ENCODE measurements at places on chromosomes 2 and 18.

DNA sequence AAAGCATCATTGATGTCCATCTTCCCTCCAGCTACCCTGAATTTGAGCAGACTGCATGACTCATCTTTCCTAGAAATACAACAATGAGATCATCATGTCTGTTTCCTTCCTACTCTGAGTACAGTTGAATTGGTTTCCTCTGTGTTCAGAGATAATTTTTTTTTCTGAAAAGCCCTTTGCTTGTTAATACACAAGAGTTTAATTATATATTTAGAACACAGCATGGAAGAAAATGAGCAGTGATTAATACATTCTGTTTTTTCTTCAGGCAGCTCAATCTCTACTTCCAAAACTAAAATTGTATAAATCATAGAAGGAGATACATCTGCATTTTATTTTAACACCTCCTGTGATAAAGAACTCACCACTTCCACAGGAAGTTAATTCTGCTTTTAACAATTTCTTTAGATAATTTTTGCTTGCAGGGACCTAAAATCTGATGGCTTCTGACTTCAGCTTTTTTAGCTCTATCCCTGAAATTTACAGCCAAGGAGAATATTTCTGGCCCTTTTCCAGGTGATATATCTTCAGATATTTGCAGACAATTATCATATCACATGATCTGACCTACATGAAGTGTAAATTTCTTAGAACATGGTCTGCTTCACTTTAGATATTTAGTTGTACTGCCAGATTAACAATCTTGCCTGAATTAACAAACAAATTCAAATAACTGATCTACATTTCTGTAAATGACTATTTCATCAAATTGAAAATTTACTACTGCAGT, 249.0 kb downstream of the TRIB2 start:
- DNase-seq: no peak

DNA sequence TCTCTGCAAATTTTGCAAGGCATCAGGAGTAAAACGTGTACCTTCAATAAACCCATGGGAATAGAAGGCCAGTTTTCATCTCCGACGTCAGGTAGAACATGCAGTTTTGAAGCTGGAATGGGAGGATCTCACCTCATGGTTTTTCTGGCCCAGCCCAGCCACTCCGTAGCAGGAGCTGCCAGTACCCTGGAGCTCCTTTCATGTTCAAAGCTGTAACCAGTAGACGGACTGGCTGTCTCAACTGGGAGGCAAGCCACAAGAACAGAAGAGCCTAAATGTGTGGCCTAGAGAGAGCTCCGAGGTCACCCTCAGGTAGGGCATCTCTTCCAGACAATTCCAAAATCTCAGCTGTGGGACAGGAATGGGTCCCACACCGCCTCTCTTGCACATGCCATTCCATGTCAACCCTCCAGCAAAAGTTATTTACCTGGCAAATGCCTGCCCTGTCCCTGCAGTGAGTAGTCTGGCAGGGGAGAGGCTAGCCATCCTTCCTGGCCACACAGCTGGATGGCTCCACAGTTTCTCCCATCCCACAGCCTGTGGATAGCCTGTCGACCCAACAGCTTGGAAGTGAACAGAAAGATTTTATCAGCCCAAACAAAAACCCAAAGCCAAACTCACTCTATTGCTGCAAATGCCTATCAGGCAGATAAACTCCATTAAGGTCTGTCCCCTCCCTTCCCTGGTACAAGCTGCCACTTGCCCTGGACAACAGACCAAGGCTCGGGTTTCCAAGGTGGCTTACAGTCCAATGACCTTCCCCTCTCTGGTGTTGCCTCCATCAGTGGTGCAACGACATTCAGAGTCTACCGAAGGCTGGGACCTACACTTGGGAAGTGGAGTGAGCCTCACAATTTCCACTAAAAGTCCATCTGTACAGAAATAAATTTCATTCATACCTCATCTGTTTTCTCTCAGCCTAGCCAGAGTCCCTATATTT, 27.8 kb downstream of the CRACDL start:
- no peak for DNase-seq

GRCh38 chr18:60826346-60826745, 453.8 kb upstream of the MC4R start:
- DNase-seq: peak; percentile 57

DNA sequence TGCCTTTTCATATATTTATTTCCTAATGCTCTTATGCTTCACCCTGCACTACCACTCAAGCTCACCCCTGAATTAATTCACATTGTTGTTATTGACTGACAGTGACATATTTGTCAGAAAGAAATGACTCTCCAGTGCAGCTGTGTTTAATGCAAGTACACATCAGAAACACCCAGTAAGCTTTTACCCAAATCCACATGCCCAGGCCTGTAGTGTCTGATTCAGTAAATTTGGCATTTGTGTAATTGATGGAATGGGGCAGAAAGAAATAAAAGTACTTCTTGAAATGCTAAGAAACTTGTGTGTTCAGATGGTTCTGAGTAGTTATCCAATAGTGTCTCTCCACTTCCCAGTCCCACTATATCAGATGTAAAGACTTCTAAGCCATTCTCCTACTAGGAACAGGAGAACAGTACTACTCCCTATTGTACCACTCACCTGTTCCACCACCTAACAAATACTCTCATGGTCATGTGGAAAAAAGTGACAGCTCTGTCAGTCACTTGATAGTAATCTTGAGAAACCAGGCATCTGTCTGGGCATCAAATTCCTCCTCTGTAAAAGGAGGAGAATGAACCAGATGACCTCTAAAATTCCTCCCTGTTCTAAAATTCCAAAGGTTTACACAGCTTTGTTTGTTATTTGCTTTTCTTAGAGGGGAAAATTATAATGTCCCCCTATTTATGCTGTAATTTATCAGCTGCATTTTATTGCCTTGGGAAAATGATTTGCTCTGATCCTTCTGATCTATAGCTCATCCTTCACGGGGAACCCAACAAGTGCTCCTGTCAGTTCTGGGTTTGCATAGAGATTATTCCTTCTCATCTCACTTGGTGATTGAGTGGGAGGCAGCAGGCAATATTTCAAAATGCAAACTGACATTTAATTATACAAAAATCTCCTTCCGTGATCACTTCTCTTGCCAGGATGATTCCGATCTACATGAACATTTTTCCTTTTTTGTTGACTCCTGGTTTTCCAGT, 70.9 kb downstream of the ZNF385B start:
- no peak for DNase-seq

- DNase-seq: no peak
Observed at GRCh38 chr2:55026202-55026601, 24.0 kb downstream of the RTN4 start.

DNA sequence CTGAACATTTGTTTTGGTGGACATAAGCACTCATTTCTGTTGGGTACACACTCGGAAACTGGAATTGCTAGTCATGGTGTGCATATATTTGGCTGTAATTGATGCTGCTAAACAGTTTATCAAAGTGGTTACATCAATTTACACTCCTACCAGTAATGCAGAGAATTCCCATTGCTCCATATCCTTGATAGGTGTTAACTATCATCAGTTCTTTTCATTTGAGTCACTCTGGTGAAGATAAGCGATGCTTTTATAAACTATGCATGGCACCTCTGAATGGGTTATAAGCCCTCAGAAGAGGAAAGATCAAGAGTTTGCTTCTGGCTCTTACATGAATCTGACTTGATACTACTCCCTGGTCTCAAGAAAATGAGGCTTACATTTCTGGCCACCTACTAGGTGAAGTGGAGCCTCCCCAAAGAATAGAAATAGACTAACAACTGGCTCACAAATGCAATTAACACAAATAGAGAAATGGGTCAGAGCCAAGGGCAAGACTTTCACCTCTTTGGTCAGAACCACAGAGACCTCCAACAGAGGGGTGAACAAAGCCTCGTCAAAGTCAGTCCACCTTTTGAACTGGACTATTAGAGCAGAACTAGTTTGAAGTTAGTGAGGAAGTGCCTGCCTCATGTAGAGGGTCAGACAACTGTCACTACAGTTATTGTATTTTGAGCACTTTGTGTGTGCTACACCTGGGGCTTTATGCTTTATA, 15.0 kb upstream of the STK17B start:
- no peak for DNase-seq

DNA sequence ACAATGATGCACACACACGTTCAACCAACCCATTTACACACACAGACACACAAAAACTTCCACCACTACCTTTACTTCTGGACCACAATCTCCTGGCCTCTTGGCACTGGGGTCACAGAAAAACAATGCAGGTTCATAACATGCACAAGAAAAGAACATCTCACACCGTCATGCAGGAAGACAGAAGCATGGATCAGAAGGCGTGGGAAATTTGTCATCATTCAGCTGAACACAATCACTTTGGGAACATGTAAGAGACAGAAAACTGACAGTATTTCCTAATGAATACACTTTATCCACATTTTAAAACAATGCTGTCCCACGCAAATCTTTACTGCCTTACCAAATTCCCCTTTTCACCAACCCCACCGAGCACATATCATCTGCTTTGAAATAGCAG, 501.9 kb upstream of the KLHL29 start:
- DNase-seq: no peak

- DNase-seq: no peak
Observed at GRCh38 chr2:190637281-190637734, 11.6 kb upstream of the NAB1 start.

DNA sequence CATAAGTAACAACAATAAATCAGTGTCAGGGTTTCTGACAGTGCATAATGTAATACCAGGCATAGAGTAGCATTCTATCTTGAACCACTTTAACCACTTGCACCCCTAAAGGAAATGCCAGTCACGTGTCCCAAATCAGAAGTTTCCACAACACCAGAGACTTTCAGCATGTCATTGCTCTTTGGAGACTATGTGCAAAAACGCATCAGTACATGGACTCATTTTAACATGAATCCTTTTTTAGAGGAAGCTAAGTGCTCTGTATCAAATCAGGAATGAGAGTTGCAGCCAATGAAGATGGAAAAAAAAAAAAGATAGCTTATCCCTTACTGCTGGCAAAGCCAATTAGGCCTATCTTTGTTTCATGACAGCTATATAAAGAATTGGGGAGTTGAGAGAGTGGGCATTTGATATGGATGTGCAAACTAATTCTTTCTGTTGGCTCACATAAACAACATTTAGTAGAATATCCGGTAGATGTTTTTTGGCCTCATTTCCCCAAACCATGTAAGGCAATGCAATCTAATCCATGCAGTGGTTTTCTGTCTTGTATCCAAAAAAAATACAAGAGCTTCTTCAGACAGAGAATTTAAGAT, 353.1 kb downstream of the IRS1 start:
- no peak for DNase-seq

GRCh38 chr2:150520033-150520432, 32.6 kb upstream of the RND3 start:
- DNase-seq: no peak

- no peak for DNase-seq
Observed at GRCh38 chr2:220708366-220708765, 863.7 kb downstream of the EPHA4 start.

Measured in GM23338 (cell line).